Left lung (tissue), 14 donors: ENCODE measurements at places on chromosomes 3 and 15. TPM values are rescaled to one million over a fixed set of nuclear protein-coding genes. Genes with fewer than 3 reads are reported as not detected.

Gene STRIT1
- not detected for polyA plus RNA-seq

Gene AP3B2
- 2.6 TPM for polyA plus RNA-seq

Gene GPR62
- polyA plus RNA-seq, result 0.35 TPM

Gene KBTBD12
- polyA plus RNA-seq, result 1.4 TPM

Gene STXBP5L
- 0.27 TPM for polyA plus RNA-seq

Gene SNX22
- polyA plus RNA-seq, result 3.0 TPM

Gene AMIGO3
- 1.8 TPM for polyA plus RNA-seq

Gene NPAP1
- 0.98 TPM for polyA plus RNA-seq

Gene ARNT2
- 38.0 TPM for polyA plus RNA-seq

Gene RAB11A
- polyA plus RNA-seq, result 271 TPM

Gene ADAMTS17
- polyA plus RNA-seq, result 3.2 TPM

Gene PSMD6
- 104 TPM for polyA plus RNA-seq
